Heart left ventricle (tissue), 16 donors: ENCODE measurements at places on chromosomes 6 and 20. TPM values are rescaled to one million over a fixed set of nuclear protein-coding genes. Genes with fewer than 3 reads are reported as not detected.

DNA sequence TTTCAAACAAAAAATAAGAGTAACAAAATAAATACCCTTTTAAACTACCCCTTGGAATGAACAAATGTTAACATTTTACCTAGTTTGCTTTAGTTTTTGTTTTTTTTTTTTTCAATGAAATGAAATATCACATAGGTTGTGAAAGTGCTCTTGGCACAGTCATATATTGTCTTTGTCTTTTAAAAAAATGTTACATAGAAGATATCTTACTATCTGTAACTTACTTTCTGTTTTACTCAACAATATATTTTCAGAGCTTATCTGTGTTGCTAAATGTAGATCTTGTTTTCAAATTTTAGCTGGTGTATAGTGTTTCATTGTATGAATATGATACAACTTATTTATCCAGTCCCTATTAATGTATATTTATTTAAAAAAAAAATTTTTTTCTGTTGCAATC lies 8.6 kb downstream of the CEP57L1 start:
- no peak overlapping the region for H3K4me3 ChIP-seq
- H3K27ac ChIP-seq = no peak overlapping the region
- H3K4me1 ChIP-seq = peaks cover 3% of the 10 kb centered on the region
- no peak for DNase-seq
- H3K27me3 ChIP-seq = no peaks in the 10 kb centered on the region

DNA sequence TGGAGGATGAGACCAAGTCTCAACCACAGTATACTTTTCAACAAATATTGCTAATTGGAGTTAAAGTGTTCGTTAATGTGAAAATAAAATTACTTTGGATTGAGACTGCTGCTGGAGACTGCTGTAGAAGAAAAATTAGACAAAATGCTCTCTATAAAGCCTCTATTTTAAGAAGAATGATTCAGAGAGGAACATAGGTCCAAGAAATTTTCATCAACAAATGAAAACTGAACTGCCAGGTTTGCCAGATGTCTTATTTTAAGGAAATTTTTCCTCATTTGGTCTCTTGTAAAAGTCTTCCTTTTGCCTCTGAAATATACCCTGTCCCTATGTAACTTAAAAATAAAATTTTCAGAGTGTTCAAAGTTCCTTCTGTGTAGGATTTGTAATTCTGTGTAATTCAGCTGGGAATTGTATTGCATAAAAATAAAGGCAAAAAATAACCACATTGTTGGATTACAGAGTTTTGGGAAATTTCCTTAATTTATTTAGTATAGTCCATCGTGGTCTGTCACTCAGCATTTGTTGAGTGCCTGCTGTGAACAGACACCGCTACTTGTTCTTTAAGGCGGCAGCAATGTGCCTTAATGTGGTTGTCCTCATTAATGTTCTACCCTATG lies 27.4 kb downstream of the ANKS1A start:
- no peak for DNase-seq
- H3K27me3 ChIP-seq = no peaks in the 10 kb centered on the region
- H3K4me1 ChIP-seq = peaks cover 53% of the 10 kb centered on the region
- H3K4me3 ChIP-seq = no peak overlapping the region
- peak overlapping the region; percentile 71 for H3K27ac ChIP-seq

DNA sequence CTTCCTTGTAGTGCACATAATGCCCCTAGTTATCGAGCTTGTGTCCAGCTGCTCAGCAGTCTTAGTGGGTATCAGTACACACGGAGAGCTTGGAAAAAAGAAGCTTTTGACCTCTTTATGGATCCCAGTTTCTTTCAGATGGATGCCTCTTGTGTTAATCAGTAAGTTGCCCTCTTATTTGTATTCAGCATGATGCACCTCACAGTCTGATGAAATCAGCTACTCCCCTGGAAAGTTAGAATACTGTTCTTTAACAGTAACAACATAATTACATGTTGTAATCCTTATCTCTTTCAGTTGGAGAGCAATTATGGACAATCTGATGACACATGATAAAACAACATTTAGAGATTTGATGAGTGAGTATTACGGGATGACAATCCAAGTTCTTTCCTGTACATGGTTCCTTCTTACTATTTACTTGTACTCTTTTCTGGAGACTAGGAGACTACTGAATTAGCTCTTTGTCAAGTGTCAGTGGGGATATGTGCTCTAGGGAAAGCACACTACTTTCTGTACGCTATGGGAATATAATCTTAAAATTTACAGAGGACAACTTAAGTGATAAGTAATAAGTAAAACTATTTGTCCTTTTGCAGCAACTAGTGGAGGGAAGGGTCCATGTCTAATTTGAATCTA lies 39.1 kb downstream of the PGM3 start:
- DNase-seq = no peak
- H3K36me3 ChIP-seq = peaks cover 44% of the 10 kb centered on the region
- no peak overlapping the region for H3K4me3 ChIP-seq

- H3K36me3 ChIP-seq = peaks cover 30% of the 10 kb centered on the region
- no peak overlapping the region for H3K4me3 ChIP-seq
- H3K27me3 ChIP-seq = no peaks in the 10 kb centered on the region
- no peaks in the 10 kb centered on the region for H3K4me1 ChIP-seq
These were observed 9.7 kb downstream of the LRRN4 start for GRCh38 chr20:6044115-6044514.

DNA sequence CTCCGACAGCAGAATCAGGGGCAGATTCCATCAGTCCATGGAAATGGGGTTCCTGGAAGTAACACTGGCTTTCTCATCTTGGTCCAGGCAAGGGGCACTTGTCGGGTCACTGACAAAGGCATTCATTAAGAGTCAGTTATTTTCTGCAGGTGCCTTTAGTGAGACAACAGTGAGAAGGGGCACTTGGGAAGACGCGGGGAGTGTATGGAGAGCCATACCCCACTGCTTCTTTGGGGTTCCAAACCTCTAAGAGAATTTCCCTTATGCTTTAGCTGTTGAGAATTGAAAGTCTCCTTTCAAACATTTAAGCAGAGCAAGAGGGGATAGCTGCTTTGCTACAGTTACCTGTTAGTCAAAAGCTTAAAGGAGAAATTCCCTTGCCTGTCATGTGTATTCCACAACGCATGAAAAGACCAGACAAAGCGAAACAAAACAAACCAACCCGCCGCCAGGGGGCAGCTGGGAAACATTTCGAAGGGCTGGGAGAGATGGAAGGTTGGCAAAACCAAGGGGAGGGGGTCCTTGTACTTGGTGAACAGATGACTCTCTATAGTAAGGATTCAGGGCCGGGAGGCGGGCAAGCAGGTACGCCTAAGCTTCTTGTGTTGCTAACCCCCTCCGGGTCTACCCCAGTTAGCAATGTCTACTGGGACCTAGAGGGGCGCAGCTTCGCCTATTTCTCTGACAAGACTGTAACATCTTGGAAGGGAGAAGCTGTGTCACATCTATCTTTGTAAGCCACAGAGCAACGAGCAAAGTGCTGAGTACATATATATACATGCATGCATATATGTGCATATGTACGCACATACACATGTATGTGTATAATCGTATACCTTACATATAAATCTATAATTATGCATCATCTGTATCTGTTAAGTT lies 474.9 kb upstream of the AGPAT4 start:
- H3K36me3 ChIP-seq = no peaks in the 10 kb centered on the region
- H3K4me1 ChIP-seq = no peaks in the 10 kb centered on the region
- H3K27me3 ChIP-seq = no peaks in the 10 kb centered on the region

DNA sequence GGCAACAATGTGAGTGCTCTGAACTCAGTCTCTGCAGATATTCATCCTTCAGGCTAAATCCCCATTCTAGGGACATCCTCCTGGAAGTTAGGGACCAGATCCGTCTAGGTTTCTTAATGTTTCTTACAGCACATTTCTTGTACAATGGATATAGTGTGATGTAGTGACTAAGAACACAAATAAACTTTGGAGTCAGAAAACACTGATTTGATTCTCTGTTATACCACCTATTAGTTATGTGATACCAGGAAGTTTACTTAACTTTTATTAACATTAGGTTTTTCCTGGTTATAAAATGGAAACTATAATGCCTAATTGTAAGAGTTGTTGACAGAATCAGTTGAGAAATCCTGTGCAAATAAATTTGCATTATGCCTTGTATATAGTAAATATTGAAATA lies 57.6 kb upstream of the KCNQ5 start:
- H3K4me3 ChIP-seq = no peak overlapping the region
- H3K27ac ChIP-seq = no peak overlapping the region
- no peak for DNase-seq
- no peaks in the 10 kb centered on the region for H3K36me3 ChIP-seq
- H3K4me1 ChIP-seq = no peaks in the 10 kb centered on the region

- DNase-seq = peak; percentile 38
- H3K4me3 ChIP-seq = no peak overlapping the region
- peak overlapping the region; percentile 56 for H3K27ac ChIP-seq
- no peaks in the 10 kb centered on the region for H3K27me3 ChIP-seq
- no peaks in the 10 kb centered on the region for H3K36me3 ChIP-seq
- H3K4me1 ChIP-seq = peaks cover 17% of the 10 kb centered on the region
These were observed 50.5 kb upstream of the SSTR4 start for GRCh38 chr20:22984606-22985005.

GRCh38 chr6:20812776-20813175 lies 278.5 kb downstream of the CDKAL1 start:
- no peaks in the 10 kb centered on the region for H3K27me3 ChIP-seq
- peaks cover 21% of the 10 kb centered on the region for H3K4me1 ChIP-seq
- H3K27ac ChIP-seq = no peak overlapping the region
- H3K36me3 ChIP-seq = no peaks in the 10 kb centered on the region

DNA sequence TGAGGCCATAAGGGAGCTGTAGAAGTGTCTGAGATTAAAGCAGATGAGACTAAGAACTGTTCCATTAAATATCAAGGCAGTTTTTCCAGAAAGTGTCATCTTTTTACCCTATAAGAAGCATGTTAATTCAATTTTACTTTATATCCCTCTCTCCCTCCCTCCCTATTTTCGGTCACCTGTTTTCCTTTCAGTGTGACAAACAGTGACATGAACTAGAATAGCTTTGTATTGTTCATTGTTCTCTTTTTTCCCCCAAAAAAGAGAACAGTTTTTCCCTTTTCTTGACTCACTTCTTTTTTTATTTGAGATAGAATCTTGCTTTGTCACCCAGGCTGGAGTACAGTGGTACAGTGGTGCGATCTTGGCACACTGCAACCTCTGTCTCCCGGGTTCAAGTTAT lies 269.3 kb downstream of the ZFAND3 start:
- H3K27me3 ChIP-seq = no peaks in the 10 kb centered on the region
- no peak overlapping the region for H3K27ac ChIP-seq
- DNase-seq = no peak
- no peak overlapping the region for H3K4me3 ChIP-seq
- peaks cover 23% of the 10 kb centered on the region for H3K4me1 ChIP-seq

DNA sequence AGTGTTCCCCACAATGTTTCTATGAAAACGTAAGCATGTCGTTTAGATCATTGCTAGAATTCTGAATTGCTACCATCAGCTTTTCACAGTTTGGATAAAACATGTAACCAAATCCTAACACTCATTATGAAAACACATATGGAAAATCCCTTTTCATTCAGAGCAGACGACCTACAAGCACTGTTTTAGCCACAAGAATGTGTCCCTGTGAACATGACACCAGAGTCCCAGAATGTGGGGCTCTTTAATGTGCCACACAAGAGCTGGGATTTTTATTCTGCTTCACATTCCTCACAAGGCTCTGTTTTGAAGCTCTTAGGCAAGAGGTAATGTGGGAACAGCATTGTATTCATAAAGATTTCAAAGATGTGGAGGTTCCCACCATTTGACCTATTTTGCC lies 141.1 kb upstream of the CITED2 start:
- H3K36me3 ChIP-seq = no peaks in the 10 kb centered on the region
- H3K4me1 ChIP-seq = peaks cover 9% of the 10 kb centered on the region
- no peaks in the 10 kb centered on the region for H3K27me3 ChIP-seq
- no peak overlapping the region for H3K4me3 ChIP-seq
- DNase-seq = no peak

- H3K27ac ChIP-seq = no peak overlapping the region
- H3K36me3 ChIP-seq = peaks cover 12% of the 10 kb centered on the region
- peaks cover 63% of the 10 kb centered on the region for H3K4me1 ChIP-seq
- no peak overlapping the region for H3K4me3 ChIP-seq
- no peaks in the 10 kb centered on the region for H3K27me3 ChIP-seq
These were observed 8.7 kb downstream of the SERPINB6 start for GRCh38 chr6:2962636-2963035.

DNA sequence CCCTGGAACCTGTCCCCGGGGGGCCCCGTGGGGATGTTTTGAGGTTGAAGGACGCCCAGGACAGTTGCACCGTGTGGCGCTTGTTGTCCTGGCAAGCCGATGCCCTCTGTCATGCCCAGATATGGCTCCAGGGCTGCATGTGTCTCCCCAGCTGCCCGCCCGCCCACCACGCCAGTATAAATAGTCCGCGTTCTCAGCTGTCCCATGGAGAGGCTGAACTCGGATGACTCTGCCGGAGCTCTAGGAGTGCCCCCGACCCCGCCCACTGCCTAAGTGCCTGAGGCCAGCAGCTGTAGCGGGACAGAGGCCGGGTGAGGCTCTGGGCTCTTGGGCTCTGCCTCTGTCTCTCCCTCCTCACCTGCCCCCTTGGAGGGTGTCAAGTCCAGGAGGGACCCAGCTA lies 83.0 kb upstream of the GATA5 start:
- no peak overlapping the region for H3K4me3 ChIP-seq
- H3K36me3 ChIP-seq = no peaks in the 10 kb centered on the region
- peak; percentile 81 for DNase-seq
- peaks cover 4% of the 10 kb centered on the region for H3K27me3 ChIP-seq

DNA sequence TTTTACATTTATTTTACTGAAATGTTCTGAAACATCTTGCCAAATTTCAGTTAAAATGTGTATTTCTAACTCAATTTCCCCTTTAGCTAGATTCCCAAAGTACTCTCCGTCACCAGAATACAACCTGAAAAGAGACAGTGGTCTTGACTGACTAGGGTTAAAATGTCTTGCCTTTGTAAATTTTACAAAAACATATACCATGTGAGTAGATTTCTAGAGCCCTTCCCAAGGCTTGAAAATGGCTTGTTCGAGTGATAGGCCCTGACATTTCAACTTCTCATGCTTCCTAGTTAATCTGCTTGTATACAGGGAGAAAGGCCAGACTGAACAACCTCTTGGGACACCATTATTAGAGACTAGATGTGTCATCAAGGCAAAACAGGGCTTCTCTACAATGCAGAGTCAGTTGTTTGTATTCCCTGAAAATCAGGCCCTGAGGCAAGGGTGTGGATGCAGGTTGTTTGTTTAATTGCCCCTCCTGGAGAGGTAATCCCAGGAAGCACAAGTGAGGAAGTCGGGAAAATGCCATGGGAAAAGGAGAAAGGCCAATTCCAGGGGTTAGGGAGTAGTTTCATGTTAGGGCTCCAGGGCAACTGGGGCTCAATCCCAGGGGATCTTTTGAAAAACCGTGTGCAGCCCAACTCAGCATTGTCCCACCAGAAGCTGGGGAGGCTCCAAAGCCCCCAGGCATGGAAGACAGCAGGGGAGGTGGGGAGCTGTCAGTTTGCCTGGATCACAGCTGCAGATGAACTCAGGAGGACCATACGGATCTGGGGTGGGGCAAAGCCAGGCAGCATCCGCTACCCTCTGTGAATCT lies 11.6 kb upstream of the TFB1M start:
- no peak overlapping the region for H3K27ac ChIP-seq
- H3K36me3 ChIP-seq = no peaks in the 10 kb centered on the region
- no peaks in the 10 kb centered on the region for H3K4me1 ChIP-seq
- H3K27me3 ChIP-seq = no peaks in the 10 kb centered on the region

GRCh38 chr6:119129968-119130484 lies 51.6 kb upstream of the FAM184A start:
- H3K36me3 ChIP-seq = no peaks in the 10 kb centered on the region
- no peak overlapping the region for H3K4me3 ChIP-seq
- no peak for DNase-seq
- no peaks in the 10 kb centered on the region for H3K4me1 ChIP-seq
- no peak overlapping the region for H3K27ac ChIP-seq
- no peaks in the 10 kb centered on the region for H3K27me3 ChIP-seq

APCDD1L gene
- total RNA-seq = 0.60 TPM

DLK2 gene
- 0.61 TPM for total RNA-seq

CST3 gene
- 592 TPM for total RNA-seq

HLA-DMA gene
- 16.2 TPM for total RNA-seq

SCAND1 gene
- 106 TPM for total RNA-seq

TSBP1 gene
- not detected for total RNA-seq
